NCI-H82 (cell line): ENCODE measurements at places on chromosomes 4 and X.
A peak's percentile ranks its signal among the peaks of the same experiment; 100 is the strongest.

DNA sequence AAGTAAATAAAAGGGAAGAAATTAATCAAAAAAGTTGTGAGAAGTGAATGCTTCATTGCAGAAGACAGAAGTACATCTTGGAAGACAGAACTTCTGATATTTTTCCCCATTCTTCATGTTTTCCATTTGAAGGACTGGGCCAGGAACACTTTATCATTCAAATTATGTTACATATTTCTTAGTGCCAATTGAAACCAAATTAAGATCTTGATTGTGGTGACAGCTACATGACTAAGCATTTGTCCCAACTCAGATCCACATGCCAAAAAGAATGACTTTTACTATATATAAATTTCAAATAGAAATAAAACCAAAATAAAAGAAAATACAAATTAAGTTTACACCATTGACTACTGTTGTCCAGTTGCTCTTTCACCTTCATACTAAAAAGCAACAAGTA lies 14.0 kb upstream of the FGF5 start:
- DNase-seq = no peak

GRCh38 chr4:69776696-69777095 lies 16.3 kb upstream of the SULT1B1 start:
- DNase-seq = no peak

- peak; percentile 54 for DNase-seq
Observed at GRCh38 chr4:133131829-133132460, 17.1 kb upstream of the PCDH10 start.

GRCh38 chrX:8455557-8455956 lies 9.1 kb upstream of the VCX3B start:
- DNase-seq = peak; percentile 2

DNA sequence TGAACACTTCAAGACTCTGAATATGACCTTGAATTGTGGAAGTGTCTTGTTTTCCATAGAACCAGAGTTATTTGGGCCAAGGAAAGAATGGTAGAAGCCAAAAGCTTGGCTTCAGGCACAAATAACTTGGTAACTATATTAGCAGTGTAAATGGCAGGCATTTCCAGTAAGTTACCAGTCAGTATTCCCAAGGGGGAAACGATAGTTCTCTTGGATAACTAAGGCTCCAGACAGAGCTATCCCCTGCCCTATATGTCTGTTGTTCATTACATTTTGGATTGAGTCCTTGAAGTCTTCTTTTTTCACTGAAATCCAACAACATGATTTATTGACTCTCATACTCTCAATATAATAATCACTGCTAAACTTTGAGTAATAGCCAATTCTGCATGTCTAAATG lies 364.1 kb downstream of the MAGEB5 start:
- DNase-seq = no peak

GRCh38 chrX:25125483-25125882 lies 109.7 kb upstream of the ARX start:
- no peak for DNase-seq

DNA sequence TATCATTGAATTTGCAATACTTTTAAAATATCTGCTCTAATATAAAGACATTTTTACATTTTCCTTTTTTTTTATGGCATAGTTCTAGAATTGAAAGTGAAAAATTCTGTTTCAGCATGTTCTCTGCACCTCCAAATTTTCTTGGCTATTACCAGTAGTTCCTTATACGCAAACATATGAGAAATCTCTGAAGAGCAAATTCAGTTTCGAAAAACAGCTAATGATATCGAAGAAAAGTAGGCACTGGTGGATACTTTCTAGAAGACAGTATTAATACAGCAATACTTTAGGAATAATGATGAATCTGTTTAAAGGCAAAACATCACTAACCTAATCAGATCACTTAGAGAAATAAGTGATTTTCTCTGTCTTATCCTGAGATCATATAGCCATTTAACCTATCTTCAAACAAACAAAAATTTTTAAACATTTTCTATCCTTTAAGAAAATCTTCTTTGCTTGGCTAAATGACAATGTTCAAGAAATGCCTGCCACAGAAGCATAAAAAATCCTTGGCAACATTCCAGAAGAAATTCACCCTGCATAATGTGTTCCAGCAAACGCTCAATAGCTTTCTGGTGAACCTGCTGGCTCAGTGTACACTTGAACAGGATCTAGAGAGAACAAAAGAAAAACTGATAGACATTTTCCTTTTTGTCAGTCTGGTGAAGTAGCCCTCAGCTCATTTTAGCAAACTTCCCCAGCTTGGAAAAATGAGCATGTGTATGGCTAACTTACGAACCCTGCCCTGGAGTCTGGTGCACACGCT lies 51.2 kb upstream of the KLF3 start:
- no peak for DNase-seq

DNA sequence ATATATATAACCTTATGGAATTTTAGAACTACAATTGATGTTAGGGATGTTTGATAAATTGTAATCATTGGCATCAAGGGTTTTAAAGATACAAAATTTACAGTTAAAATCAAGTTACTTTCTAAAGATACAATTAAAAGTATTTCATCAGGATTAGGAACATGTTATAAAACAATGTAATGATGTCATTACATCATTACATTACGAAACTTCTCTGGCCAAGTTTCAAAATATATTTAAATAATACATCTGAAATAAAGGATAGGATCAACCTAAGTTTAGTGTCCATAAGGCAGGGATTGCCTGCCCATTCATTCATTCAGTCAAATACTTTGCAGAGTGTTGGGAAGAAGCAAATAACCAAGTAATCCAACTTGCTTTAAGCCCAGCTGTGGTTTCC lies 75.1 kb downstream of the TENM3 start:
- DNase-seq = no peak

GRCh38 chrX:71541210-71542022 lies 8.5 kb downstream of the OGT start:
- no peak for DNase-seq

DNA sequence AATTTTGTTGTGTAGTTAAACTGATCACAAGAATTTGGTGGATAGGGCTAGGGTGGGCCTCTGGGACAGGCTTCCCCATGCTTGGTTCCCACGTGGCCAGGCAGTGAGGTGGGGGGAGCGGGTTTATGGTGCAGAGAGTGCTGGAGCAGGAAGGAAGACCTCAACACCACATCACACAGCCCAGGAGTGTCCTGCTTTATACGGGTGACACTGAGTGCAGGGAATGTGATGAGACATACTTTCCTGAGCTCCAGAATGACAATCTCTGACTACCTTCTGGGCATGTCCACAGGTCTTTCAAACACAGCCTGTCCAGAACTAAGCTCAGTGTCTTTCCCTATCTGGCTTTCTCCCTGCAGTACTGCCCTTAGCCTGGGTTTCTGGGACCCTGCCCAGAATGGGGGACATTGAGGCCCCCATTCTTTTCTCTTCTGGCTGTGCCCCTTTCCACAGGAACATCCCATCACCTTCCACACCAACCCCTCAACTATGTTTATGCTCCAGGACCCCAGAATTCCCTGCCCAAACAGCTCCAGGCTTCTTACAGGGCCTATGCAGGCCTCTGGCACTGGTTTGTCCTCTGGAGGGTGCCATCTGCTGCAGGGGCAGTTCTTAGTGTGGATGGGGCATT lies 36.5 kb upstream of the RASL11B start:
- DNase-seq = no peak

GRCh38 chr4:161555689-161556660 lies 607.8 kb downstream of the FSTL5 start:
- no peak for DNase-seq

- DNase-seq = peak; percentile 34
Observed at GRCh38 chr4:108619372-108620100, 840 bp upstream of the RPL34 start.

- DNase-seq = no peak
Observed at GRCh38 chr4:992297-993110, 700 bp downstream of the SLC26A1 start.

- DNase-seq = no peak
Observed at GRCh38 chr4:1047106-1047975, 35.9 kb downstream of the FGFRL1 start.

GRCh38 chr4:73740353-73740778 lies at the start of gene CXCL8:
CXCL8 (plus strand) TSS chr4:73740569; CDS start chr4:73740659, 90 bp downstream.
- DNase-seq = no peak

DNA sequence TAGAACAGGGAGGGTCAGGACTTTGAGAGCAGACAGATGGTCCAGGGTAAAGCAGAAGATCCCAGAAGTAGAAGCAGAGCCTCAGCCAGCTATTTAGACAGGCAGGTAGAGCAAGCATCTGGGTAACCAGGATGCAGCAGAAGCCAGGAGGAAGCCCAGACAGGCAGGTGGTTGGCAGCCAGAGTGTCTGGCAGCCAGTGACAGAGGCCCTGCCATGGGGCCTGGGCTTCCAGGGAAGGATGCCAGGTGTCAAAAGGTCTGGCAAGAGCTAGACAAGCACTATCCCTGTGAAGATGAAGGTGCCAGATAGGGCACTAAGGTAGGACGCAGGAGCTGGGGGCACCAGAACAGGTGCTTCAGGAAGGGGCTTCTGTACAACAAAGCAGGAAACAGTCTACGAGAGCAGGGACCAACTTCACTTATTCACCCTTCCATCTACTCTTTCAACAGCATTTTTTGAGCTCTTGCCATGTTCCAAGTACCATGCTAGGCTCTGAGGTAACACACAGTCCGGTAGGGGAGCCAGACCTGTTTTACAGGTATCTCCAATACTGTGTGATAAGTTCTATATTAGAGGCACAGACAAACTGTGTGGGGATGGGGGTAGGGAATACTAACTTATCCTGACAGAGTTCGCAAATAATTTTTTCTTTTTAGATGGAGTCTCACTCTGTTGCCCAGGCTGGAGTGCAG lies 38.1 kb upstream of the GJB1 start:
- DNase-seq = no peak

- DNase-seq = peak; percentile 36
Observed at GRCh38 chrX:55161581-55161980, 58.6 kb upstream of the PAGE5 start.

GRCh38 chr4:88757776-88758175 lies 60.1 kb upstream of the NAP1L5 start:
- no peak for DNase-seq

DNA sequence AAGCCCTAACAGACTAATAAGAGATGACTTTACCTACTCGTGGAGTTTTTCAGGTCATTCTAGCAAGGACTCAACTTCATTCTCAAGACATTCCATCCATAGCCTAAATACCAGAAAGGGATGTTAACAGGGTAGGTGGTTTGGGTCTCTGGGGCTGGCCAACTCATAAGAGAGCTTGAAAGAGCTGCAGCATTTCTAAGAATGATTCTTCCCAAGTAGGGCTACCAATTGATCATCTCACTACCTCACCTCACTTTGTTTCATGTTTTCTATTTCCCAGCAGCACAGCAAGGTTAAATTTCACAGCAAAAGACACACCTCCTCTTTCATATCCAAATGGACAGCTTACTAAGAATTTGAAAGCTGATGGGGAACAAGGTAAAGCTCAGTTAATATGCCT lies 614.8 kb upstream of the DIPK2B start:
- no peak for DNase-seq

DNA sequence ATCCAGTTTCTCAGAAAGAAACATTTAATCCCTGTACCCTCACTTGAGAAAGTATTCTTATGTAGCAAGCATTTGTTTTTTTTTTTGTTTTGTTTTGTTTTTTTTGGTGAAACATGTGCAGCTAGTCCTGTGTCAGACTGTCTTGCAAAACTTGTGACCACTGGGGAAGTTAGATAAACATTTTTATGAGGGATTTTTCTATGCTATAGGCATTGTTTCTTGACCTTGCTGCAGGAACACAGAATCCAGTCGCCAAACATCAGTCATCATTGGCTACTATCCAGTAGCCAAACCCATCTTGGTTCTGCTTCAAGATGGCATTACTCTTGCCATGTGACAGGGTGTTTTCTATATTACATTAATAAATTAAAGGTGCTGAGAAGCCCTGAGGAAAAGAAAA lies 7.7 kb upstream of the MAPK10 start:
- DNase-seq = no peak

DNA sequence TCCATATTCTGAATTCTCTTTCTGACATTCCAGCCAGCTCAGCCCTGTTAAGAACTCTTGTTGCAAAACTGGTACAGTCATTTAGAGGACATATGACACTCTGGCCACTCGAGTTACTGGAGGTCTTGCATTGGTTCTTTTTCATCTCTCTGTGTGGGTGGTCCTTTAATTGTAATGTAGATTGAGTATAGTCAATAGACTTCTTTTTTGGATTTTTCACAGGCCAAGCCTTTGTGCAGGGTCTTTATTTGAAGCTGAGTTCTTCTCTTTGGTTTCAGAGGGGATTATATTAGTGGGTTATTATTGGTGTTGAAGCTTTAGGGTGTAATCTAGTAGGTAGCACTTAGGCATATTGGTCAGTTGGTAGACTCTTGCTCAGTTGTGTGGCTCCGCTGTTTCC lies 118.0 kb upstream of the GIMD1 start:
- no peak for DNase-seq

DNA sequence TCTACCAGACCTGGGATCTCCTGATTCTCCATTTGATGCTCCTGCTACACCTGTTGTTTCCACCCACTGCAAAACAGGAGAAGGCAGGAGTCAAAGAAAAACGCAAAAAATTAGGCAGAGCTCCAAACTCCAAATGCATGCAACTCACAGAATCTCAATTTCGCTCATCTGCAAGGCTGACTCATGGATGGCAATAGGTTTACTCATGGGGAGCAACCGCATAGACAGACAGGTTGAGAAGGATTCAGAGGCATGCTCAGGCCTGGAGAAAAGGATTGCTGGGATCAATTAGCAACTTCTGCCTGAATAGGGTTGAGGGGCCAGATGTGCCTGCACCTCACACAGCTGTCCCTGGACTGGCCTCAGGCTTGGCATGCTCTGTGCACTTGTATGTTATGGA lies 231.0 kb downstream of the LDB2 start:
- DNase-seq = no peak

DNA sequence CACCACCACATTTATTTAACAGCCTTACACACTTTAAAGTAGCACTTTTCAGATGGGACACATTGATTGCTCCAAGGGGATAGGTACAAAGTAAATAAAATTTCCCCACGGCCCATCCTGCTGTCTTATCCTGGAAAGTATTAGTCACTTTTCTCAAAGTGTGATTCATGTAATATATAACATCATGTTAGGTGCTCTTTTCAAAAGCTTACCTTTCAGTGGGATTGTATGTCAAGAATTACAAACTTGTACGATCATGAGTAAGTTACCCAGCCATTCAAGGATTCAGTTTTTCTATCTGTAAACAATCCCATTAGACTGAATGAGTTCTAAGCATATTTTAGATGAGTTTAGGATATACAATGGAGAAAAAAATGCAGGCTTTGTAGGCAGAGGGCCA lies 876.6 kb upstream of the GRID2 start:
- no peak for DNase-seq

- DNase-seq = no peak
Observed at GRCh38 chrX:7568130-7568529, 274.8 kb upstream of the VCX start.
